ENCODE measurements at places on chromosomes 7 and 10.

- DNase-seq: no peak
These were observed 389.4 kb upstream of the AUTS2 start for GRCh38 chr7:69208848-69209247.

DNA sequence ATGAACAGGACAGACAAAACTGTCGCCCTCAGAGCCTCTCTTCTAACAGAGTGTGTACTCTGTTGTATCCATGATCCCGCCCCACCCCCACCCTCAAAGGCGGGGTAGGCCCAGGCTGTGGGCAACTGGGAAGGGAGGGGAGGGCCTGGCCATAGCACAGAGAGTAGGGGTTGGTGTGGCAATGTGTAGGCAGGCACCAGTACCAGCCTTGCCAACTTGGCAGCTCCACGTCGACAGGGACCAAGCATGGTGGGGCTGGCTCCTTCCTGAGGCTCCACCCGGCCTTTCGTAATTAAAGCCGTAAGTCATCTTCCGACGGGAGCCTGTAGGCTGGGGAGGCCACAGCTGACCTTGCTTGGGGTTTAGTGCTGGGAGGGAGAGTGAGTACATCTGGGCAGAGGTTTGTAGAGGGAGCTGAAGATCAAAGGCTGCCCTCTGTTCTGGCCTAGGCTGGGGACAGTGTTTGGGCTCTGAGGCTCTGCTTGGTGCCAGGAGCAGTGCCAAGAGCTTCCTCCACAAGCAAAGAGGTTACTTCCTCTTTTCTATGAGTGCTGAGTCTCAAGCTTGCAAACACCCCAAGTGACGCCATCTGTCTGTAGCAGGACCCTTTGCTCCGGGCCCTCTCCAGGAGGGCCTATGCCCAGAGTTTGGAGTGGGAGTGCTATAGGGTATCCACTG lies 121.6 kb downstream of the C10orf105 start:
- no peak for DNase-seq

GRCh38 chr7:131173145-131173890 lies 154.4 kb upstream of the MKLN1 start:
- DNase-seq: no peak

GRCh38 chr10:79431428-79431827 lies 14.0 kb downstream of the ZCCHC24 start:
- DNase-seq: no peak

DNA sequence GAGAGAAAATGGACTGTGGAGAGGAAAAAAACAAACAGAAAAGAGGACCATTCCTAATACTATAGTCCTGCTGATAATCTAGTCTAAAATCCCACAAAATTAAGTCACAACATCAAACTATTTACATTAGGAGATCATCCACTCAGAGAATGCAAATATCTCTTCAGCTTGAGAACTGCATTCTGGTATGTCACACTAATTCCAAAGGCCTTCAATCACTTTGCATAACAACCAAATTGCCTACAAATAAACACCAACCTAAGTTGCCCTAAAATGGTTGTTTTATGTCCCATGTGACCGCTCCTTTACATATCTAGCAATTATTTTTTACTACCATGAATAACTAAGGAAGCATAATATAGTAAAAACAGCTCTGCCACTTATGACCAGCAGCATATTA lies 264.3 kb downstream of the CACNA2D1 start:
- DNase-seq: no peak

DNA sequence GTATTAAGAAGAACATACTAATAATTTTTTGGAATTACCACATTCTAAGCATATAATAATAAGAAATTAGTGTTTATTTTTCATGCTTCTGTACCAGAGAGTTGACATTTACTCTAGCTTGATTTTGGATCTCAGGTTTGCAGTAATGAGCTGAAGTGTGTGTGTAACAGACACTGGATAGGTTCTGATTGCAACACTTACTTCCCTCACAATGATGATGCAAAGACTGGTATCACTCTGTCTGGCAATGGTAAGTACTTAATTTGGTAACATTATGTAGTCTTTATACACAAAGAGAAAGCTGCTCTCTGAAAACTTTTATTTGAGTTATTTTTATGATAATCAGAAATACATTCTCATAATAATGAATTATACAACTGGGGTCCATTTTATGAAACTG lies 54.1 kb downstream of the SRI start:
- DNase-seq: no peak

GRCh38 chr10:72310636-72311035 lies 36.9 kb downstream of the DDIT4 start:
- no peak for DNase-seq

- no peak for DNase-seq
These were observed 175.1 kb upstream of the ADCY1 start for GRCh38 chr7:45399069-45399468.

DNA sequence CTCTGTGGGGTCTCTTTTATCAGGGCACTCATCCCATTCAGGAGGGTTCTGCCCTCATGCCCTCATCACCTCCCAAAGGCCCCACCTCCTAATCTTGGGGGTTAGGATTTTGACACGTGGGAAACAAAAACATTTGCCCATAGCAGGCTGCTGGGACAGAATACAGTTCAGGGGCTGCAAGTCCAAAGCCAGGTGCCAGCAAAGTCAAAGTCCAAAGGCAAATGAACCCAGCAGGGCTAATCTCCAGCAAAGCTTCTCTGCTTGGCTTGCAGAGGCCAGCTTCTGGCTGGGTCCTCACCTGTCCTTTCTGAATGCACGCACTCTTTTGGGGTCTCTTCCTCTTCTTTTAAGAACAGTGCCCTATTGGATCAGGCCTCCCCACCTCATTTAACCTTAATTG lies 359.9 kb downstream of the DPP6 start:
- DNase-seq: no peak

- no peak for DNase-seq
These were observed 771 bp downstream of the PHYHIPL start for GRCh38 chr10:59177031-59177797.

- no peak for DNase-seq
These were observed 4.7 kb downstream of the UBTD1 start for GRCh38 chr10:97503406-97503805.

GRCh38 chr10:22539579-22540298 lies 174.6 kb downstream of the PIP4K2A start:
- no peak for DNase-seq

DNA sequence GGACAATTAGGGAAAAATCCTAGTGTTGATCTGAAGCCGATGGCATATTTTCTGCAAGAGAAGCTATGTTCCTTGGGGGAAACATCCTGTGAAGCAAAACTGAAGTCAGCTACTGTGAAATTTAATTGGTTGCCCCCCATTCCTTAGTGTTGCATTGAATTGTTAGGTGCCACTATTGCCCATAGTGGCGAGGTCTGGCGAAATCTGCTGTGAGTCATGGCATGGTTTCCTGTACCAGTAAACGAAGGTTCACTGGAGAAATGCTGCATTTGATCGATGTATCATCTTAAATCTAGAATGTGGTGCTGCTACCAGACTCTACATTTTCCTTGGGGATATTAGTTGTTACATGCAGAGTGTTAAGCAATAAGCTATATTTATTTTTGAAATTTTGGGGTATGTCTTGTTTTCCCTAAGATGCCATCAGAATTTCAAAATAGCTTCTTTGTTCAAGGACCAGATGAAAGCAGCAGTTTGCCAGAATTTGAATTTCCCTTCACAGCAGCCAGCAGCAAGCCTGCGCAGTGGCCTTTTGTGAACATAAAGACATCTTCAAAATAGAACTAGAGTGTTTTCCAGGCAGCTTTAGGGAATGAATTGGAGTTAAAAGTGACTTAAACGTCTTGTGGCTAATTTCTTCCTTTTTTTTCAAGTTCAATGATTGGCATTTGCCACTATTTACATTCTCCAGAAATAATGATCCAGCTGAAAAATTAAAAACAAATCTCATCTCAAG lies 348.6 kb upstream of the COBL start:
- DNase-seq: no peak

- no peak for DNase-seq
These were observed 1.1 kb downstream of the ZNF777 start for GRCh38 chr7:149459540-149460452.

DNA sequence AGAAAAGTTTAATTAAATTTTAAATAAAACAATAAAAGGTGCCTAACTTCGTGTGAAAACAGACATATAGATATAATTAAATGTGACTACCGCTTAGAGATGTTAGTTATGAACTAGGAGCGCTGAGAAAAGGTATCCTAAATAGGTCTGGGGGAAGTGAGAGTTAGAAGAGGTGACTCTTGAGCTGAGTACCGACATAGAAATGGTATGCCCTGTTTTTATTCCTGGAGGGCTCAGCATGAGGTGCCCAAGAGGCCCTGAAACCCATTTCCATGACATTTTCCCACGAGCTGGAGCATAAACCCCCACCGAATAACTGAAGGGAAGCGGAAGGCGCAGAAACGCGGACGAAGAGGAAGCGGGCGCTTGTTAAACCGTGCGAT lies 433 bp upstream of the STARD3NL start:
- no peak for DNase-seq

GRCh38 chr7:127365164-127365956 lies 27.1 kb downstream of the ZNF800 start:
- no peak for DNase-seq

DNA sequence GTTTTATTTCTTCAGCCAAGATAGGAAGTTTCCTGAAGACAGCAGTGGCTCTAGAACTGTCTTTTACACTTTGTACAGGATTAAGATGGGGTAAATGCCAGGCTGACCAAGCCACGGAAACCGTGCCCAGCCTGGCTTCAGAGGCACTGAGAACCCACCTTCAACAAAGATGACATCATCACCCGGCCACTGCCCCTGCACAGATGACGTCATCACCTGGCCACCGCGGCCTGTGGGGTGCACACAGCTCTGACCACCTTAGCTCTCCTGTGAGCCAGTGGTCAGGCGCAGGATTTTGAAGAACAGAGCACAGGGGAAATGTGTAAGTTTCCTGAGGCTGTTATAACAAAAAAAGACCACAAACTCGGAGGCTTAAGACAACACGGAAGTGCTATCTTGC lies 486.4 kb upstream of the MKI67 start:
- DNase-seq: no peak

DNA sequence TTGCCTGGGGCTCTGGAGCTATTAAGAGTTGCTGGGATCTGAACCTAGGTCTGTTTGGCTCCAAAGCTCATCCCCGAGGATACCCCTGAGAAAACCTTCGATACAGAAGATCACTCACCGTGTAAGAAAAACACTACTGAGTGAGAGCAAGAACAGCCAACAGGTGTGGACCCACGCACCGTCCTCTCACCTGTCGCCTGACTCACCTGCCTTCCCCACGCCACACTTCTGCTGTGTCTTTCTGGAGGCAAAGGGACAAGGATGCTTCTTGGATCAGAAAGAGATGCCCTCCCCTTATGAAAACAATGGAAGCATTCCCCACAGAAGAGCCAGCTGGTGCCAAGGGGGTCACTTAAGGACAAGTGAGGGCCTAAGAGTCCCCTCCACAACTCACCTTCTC lies 46.7 kb downstream of the COL13A1 start:
- no peak for DNase-seq

- DNase-seq: no peak
These were observed 19.1 kb downstream of the CYCS start for GRCh38 chr7:25105911-25106310.

GRCh38 chr10:86824151-86824550 lies 67.7 kb downstream of the BMPR1A start:
- DNase-seq: no peak

GRCh38 chr10:118504467-118505205 lies 90.8 kb downstream of the PRLHR start:
- no peak for DNase-seq

GRCh38 chr7:34471844-34472243 lies 186.2 kb upstream of the NPSR1 start:
- DNase-seq: no peak

DNA sequence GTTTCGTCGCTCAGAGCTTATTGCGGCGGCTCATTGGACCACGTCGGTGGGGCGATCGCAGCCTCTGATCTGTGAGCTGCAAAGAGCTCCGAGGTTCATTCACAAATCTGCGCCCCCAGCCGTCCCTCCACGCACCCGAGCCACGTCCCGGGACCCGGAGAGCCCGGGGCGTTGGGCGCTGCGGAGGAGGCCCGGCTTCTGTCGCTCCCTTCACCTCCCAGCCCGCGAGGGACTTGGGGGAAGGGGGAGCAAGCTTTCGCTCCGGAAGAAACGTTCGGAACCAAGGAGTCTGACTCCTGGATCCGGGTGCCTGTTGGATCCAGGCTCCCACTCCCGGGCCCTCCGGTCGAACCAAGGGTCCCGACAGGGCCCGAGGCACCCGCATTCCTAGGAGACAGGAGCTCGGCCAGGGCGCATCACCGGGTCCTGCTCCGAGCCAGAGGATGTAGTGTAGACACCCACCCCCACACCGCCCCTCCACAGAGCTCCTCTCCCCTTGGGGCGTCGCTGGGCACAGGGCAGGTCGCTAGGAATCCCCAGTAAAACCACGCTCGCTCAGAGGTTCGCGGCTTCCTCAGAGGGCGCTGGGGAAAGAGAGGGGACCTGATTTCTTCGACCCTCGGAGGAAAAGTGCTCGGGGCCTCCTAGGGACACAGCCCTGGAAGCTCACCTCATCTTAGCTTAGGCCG lies 7.9 kb upstream of the EN2 start:
- DNase-seq: no peak

- DNase-seq: no peak
These were observed 448.5 kb downstream of the TCERG1L start for GRCh38 chr10:130863044-130863443.

GRCh38 chr10:102600816-102601215 lies 43.5 kb upstream of the TRIM8 start:
- DNase-seq: no peak

- no peak for DNase-seq
These were observed 183.9 kb upstream of the MBL2 start for GRCh38 chr10:52956461-52956860.

- DNase-seq: no peak
These were observed 3.9 kb downstream of the FBXW4 start for GRCh38 chr10:101691081-101691480.

DNA sequence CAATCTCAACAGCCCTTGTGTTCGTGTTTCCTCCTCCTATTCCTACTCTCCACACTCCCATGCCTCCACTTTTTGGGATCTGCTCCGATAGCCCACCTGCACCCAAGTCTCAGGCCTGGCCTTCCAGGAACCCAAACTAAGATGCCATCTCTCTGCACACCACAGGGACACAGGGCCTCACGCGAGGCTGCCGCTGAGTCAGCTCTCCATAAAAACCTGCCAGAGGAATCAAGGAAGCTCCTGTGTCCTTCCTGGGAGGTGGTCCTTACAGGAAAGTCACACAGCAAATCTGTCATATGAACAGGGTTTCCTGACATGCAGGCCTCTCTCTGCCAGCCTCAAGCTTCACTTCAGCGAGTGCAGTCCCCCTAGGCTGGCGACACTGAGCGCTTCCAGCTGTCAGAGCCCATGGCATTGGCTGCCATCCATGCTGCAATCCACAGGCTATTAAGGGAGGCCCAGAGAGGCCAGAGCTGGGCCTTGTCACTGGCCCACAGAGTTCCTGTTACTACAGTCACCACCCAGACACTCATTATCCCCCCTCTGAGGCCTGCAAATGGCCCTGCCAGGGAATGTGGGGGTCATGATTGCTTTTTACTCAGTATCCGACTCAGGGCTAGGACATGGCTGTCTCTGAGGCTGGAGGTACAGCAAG lies 151.4 kb downstream of the OAT start:
- DNase-seq: no peak

DNA sequence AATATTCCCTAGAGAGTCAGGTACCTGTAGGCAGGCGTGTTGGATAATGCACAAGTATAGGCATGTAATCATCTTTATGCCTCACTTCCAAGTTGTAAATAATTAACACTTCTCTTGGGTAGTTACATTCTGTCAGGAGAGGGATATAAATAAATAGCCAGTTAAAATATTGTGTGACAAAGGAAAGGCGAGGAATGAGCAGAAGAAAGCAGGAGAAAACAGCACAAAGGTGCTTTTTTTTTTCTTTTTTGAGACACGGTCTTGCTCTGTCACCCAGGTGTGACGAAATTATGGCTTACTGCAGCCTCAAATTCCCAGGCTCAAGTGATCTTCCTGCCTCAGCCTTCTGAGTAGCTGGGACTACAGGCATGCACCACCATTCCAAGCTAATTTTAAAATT lies 99.2 kb upstream of the LYZL2 start:
- no peak for DNase-seq

Data from stimulated activated CD4-positive, alpha-beta T cell treated with anti-CD3 and anti-CD28 coated beads, TNF-alpha, amount 100 ng/mL, for 1 hour (primary cell).